Mammary epithelial cell (primary cell): ENCODE measurements at places on chromosomes 16 and 17.
A peak's percentile ranks its signal among the peaks of the same experiment; 100 is the strongest.

GRCh38 chr16:50151322-50151721, 1.8 kb upstream of the TENT4B start:
- no peak for DNase-seq

GRCh38 chr17:72591289-72592241, 470.7 kb downstream of the SOX9 start:
- peak; percentile 45 for DNase-seq

GRCh38 chr17:29138184-29138955, 41.8 kb downstream of the MYO18A start:
- no peak for DNase-seq

- no peak for DNase-seq
Measured at GRCh38 chr17:74972107-74972972, at the start of gene HID1. Gene HID1, minus strand, starts transcription at chr17:74972759. Its CDS starts 103 bp downstream, at chr17:74972656.

GRCh38 chr16:71262391-71262790, 26.8 kb downstream of the CMTR2 start:
- no peak for DNase-seq
